ENCODE measurements at places on chromosomes 1 and 21.

- no peak for DNase-seq
Measured at GRCh38 chr1:92739669-92740524, 45.0 kb downstream of the EVI5 start.

- no peak for DNase-seq
Measured at GRCh38 chr1:168689726-168690602, 39.0 kb downstream of the DPT start.

- DNase-seq: no peak
Measured at GRCh38 chr1:229012823-229013222, 258.1 kb upstream of the RAB4A start.

DNA sequence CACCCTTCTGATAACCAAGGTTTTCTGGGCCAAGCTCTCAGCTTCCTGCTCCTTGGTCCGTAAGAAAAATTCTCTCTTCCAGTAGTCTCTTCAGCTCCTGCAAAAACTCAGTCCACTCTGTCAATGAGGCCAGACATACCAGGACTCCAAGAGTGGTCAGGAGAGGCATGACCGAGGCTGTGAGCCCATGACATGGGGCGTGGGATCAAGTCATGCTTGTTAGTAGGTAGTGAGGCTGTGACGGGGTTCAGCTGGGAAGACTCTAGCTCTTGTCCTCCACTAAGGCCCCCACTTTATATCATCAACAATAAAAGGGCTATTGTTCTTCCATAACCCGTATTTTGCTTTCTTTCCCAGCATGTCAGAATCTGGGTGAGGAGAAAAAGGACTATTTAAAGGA is 10.1 kb upstream of the HCRTR1 start:
- no peak for DNase-seq

DNA sequence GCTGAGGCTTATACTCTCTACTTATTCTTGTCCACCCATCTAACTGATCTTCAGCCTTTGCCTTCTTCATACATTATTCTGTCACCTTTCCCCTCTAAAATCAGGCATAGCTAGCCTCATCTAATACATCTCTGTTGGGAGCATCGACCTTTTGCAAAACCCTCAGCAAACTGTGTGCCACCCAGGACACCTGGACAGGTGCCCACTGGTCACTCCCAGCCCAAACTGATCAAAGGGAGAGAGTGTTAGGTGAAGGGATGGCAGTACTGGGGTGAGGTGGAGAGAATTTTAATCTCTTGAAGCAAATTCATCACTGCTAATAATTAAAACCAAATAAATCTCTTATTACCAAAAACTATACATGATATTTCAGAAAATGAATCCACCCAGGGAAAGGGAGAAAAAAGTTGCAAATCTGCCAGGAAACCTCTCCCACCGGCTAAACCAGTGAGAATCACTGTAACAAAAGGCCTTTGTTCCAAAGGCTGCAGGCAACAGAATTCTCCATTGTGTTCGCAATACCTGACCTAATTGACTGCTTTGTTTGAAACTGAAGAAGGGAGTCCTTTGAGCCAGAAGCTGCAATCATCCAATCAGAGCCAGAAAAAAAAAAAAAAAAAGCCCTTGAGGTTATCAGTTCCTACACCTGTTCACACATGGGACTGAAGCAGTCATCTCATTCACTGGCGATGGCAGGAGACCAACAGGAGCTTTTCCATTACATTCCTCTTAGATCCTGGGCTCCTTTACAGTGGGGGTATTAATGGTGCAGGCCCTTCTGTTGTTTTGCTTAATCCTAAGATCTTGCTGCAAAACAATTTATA is 172.6 kb downstream of the APP start:
- no peak for DNase-seq

- no peak for DNase-seq
Measured at GRCh38 chr1:178066908-178067614, 26.8 kb upstream of the RASAL2 start.

DNA sequence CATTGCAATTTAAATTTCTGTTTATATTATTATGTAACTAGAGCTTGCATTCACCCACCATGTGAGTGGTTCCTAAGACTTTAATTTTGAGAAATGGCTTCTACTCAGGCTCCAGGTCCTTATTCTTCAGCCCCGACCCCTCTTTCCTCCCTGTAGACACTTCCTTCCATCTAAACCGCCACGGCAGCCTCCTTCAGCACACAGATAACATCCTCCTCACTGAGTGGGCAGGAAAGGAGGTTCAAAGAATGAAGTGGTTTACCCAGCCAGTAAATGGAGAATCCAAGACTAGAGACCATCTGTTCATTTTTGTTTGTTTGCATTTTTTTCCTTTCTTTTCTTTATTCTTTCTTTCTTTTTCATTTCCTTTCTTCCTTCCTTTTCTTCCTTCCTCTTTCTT is 37.1 kb upstream of the SOD1 start:
- no peak for DNase-seq

DNA sequence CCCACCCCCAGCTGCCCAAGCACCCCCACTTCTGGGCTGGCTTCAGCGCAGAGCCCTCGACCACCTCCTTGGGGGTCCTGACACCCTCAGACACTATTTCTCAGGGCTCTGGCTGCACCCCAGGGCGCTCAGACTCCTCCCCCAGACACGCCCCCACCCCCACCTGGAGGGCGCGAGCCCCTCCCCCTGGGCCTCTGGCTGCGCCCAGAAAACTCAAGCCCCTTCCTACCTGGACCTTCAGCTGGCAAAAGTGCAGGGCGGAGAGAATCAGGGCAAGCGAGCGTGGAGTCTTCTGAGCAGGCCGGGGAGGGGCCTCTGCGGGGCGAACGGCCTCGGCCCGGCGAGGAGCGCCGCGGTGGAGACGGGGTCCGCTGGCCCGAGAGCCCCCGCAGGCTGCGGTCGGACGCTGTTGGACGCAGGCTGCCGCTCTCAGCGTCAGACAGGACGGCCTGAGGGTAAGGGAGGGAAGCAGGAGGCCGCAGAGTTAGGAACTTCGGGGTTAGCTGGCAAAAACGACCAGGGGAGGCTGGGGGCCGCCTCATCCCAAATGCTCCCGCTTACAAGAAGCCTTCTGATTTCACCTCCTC is 17.4 kb upstream of the NBPF1 start:
- DNase-seq: no peak

DNA sequence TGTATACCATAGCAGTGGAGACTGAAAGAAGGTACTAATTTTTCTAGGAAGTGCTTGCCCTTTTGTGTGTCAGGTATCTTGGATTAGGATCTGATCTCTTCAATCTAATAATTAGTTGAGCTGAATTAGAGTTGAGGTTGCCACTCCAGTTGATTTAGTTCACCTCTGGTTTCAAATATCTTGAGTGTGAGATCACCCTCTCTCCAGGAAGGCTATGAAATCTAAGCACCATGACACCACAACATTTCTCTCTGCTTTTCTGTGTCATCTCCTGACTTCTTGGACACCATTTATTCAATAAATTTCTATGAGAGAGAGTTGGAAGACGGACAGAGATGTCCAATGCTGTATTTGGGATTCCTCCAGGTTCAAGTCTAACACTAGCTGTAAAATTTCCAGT is 212.8 kb downstream of the DYRK1A start:
- no peak for DNase-seq

DNA sequence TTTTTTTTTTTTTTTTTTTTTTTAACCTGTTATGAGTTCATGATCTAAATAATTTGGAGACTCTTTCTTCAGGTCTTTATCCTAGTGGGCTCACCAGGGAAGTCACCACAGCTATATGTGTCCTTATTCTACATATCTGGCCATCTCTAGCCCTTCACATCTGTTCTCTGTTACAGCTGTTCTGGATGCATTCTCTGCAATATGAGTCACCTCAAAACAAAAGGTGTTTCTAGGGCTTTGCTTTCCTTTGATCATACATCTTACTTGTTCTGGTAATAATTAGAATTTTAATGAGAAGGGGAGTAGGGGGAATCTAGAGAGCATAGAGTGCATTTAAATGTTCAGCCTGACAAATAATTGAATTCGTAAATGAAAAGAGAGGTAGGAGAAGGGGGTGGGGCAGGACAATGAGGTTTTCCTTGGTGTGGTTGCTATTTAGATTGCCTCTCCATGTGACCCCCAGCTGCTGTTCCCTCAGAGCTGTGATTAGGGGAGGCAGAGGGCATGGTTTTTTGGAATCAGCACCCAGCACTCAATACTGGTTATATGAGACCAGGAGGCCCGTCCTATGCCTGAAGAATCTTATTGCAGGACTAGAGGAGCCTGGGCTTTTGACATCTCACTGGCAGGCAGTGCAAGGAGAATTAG is 8.0 kb downstream of the SYT6 start:
- DNase-seq: no peak

DNA sequence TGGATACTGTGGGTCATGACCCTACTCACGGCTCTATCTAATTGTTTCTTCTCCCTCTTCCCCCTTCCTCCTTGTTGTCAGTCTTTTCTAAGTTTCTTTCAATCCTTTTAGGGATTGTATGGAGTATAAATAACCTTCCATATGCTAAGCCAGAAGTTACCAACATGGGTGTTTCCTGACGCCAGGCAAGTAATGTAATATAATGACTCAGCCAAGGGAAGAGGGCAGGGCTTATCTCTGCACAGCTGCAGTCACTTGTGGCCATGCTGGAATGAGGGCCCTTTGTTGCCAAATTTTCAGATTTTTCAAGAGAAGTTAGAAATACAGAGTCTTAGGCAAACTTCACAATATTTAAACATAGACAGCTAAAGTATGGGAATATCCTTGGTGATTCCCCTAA is 194.6 kb downstream of the ST6GALNAC3 start:
- DNase-seq: peak; percentile 89

GRCh38 chr1:155173478-155174323 is at the start of gene TRIM46:
Gene TRIM46 (plus strand): TSS chr1:155173849. CDS start chr1:155173967, 118 bp downstream.
- DNase-seq: peak; percentile 78

- no peak for DNase-seq
Measured at GRCh38 chr21:14548779-14549178, 2.7 kb upstream of the SAMSN1 start.

DNA sequence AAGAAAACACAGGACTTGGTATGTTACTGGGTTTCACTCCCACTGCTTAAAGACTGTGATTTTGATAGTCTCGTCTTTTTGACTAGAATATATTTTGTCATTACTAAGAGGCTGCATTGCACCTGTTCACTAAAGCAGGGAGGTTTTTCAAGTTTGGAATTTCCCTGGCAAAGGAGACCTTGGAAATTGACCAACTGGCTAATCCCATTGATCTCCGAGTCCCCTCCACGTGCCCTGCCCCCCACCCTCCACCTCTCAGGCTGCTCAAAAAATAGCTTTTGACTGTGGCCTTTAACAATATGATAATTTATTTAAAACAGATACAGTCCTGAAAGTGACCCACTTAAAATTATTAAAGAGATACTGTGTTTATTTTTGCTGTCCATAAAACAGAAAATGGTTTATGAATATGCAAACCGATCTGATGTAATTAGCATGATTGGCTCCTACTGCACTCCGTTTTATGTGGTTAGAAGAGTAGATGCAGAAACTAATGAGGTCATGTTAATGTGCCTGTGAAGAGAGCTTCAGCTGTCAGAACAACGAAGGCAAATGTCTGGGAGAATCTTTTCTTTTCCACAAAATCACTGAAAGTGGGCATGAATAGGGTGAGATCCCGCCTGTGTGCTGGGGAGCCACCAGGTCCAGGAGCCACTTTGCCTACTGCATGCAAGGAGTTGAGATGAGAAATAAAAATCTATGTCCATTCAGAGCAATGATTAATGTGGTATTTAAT is 361.5 kb downstream of the RRAGC start:
- DNase-seq: no peak

DNA sequence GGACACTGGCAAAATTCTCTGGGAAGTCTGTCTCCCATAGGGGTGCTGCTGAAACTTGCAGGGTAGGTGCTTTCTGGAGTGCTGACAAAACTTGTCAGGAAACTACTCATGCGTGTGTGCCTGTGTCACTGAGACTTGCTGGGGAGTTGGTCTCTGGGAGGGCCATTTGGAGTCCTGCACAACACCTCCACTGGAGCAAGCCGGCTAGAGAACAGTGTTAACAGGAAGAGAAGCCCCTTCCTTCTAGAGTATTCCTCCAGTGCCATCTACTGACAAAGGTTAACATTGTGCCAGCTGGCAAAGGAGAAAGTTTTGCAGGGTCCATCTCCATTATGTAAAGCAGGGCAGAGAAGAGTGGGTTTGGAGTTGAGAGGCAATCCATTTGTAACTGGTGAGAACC is 30.0 kb downstream of the ZMYM4 start:
- DNase-seq: peak; percentile 73

GRCh38 chr1:230465691-230466090 is 39.6 kb upstream of the PGBD5 start:
- DNase-seq: no peak

GRCh38 chr21:30206551-30207251 is 9.2 kb downstream of the CLDN8 start:
- DNase-seq: no peak

- no peak for DNase-seq
Measured at GRCh38 chr1:28037946-28038345, 50.5 kb downstream of the EYA3 start.

- DNase-seq: no peak
Measured at GRCh38 chr1:93528412-93528811, 80.5 kb downstream of the FNBP1L start.

DNA sequence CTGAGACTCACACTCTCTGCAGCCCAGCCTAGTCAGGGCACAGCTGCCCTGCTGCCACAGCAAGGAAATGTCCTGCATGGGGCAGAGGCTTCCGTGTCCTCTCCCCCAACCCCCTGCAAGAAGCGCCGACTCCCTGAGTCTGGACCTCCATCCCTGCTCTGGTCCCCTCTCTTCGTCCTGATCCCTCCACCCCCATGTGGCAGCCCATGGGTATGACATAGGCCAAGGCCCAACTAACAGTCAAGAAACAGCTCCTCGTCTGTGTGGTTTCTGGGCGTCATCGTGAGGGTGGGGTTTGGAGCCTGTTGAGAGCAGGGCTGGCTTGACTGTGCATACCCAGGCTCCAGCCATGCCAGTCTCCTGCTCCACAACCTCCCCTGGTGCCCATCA is 19.5 kb downstream of the FAAH start:
- DNase-seq: no peak

- DNase-seq: peak; percentile 57
Measured at GRCh38 chr1:11918799-11919519, 7.3 kb downstream of the KIAA2013 start.

- DNase-seq: no peak
Measured at GRCh38 chr21:24255591-24255990, 1351.7 kb downstream of the MRPL39 start.

DNA sequence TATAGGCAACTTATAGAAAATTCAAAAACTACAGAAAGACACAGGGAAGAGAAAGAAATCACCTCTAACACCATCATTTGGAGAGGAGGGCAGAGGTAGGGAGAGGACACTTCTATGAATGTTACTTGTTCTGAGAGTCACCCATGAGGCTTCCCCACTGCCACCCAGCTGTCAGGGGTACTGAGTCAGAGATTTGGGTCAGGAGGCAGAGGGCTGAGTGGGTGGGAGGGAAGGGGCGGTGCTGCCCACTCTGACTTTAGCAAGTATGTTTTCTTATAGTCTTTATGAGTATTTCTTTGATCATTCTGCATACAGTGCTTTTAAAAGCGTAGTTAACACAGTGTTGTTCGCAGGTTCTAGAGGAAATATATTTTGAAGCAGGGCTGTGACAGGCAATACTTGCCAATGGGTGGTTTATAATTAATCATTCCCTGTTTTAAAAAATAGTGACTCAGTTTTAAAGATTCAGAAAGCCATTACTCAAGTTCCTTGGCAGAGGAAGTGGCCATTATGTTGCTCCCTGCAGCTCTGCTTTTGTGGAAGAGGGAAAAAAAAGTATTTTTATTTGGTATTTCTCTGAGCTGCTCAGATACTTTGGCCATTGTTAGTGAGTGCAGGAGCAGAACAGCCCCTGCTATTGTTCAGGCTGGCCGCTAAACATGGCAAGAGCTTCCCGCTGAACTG is 18.3 kb downstream of the IL6R start:
- peak; percentile 37 for DNase-seq
